ENCODE measurements at places on chromosomes 6 and 20.

- DNase-seq: no peak
Measured at GRCh38 chr6:43267619-43268354, 24.5 kb downstream of the TTBK1 start.

DNA sequence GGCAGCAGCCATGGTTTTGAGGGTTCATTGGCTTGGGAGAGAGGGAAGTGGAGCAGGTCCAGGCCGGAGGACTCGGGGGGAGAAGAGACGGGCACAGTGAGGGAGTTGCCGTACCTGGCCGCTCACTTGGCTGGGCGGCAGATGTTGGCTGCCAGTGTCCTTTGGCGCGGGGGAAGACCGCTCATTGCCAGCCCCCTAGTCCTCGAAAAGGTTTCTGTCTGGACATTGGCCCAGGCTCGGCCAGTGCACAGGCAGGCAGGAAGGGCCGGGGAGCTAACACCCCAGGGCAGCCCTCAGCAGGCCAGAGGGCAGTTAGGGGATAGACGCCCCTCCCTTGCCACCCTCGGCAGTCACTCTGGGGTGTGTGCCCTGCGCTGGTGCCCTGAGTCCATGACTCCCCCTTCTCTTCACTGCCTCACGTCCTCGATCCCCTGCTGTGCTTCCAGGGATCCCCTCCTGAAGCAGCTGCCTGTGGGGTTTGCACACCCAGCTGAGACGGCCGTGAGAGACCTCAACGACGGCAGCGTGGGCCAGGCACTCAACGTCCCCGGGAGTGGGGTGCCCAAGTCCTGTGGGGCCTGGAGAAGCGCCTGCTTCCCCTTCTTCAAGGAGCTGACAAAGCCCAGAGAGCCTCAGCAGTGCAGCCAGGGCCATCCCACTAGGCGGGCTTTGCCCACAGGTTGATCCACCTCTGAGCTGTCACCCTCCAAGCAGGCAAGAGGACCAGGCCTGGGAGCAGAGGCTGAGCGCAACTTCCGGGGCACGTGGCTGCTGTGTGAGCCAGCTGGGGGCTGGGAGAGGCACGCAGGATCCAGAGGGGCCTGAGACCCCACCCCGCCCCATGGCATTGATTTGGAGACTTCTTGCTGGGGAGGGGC lies 20.4 kb downstream of the RBM38 start:
- no peak for DNase-seq

DNA sequence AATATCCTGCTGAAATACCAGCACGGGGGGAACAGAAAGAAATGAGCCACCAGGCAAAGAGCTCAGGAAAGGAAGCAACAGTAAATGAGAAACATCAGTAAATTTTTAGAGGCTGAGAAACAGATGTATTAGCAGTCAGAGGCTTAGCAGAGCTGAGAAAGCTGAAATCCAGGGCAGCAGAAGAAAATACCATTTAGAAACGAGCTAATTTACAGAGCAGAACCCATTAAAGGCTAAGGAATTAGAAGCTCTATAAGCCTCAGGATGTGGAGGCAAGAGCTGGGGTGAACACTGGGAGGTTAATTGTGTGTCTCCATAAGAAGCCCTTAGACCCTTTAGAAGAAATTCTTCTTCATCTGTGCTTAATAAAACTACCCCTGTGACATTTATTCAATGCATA lies 178.6 kb upstream of the RGS17 start:
- DNase-seq: no peak

DNA sequence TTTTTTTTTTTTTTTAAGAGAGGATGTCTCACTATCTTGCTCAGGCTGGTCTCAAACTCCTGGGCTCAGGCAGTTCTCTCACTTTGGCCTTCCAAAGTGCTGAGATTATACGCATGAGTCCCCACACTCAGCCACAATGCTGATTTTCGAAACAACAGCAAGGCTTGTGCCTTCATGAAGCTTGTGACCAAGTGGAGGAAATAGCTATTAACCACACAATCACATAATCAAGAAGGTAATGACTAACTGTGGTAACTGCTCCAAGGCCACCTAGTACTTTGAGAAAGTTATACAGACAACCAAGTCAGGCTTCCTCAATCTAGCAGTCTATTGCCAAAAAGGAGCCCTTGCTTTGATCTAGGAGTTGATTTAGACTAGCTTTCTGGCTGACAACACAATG lies 46.3 kb downstream of the SOD2 start:
- DNase-seq: no peak

- DNase-seq: no peak
Measured at GRCh38 chr6:106975738-106976064, 1.2 kb upstream of the CD24 start.

GRCh38 chr6:77401231-77401630 lies 62.1 kb downstream of the HTR1B start:
- DNase-seq: no peak

DNA sequence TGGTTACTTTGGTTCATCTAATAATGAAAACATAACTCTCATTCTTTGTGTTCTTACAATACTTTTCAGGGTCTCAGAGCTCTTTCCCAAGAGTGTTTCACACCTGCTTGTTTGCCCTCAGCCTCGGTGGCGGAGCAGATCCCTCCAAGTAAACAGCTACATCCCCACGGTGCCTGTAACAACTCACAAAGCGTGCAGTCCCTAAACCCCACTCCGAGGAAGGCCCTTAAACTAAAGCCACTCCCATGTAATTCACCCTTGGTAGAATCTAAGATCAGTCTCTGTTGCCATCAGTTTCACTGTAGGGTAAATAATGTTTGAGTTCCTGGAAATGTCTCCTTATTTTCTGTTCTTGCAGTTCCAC lies 101.1 kb downstream of the TFAP2A start:
- DNase-seq: no peak

DNA sequence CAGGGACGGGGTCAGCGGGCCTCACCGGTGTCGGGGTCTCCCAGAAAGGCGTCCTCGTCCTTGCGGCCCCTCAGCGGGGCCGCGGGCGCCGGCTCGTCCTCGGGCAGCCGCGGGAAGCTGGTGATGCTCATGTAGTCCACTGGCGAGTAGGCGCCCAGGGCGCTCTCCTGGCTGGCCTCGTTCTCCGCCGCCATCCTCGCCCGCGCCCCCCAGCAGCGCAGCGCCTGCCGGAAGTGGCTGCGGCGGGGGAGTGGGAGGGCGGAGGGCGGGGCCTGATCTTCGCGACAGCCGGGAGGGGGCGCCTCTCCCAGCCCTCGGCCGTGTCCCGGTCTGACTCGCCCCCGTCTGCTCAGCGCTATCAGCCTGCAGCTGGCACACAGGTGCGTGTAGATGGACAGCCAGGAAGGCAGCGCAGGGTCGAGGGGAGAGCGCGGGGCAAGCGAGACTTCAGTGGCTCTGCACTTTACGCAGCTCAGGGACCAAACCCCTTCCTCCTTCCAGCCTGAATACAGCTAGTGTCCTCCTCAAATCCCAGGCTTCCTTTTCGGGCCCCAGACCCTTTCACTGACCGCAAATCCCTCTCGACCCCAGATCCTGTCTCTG lies at the start of gene GGT7:
GGT7 (minus strand) TSS at position 235 of the 603 bp plus-strand sequence; CDS start at position 194, 41 bp downstream.
- peak; percentile 88 for DNase-seq

DNA sequence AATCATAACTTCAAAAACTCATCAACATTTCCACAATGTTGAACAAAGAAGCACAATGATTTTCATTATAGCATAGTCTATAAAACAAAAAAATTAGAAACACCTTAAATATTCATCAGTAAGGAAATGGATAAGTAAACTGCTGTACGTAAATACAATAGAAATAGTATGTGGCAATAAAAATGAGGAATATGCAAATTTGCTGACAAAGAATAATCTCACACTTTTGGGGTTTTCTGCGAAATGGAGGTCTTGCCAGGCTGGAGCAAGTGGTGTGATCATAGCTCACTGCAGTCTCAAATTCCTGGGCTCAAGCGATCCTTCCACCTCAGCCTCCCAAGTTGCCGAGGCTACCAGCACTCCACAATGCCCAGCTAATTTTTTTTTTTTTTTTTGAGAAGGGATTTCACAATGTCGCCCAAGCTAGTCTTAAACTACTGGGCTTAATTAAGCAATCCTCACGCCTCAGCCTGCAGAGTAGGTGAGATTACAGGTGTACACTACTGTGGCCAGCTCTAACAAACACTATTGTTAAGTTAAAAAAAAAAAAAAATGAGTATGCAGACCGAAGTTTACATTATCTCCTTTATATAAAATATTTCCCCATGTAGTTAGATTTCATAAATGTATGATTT lies 58.8 kb upstream of the SMIM28 start:
- no peak for DNase-seq

GRCh38 chr6:11025921-11026635 lies 18.0 kb downstream of the ELOVL2 start:
- no peak for DNase-seq

DNA sequence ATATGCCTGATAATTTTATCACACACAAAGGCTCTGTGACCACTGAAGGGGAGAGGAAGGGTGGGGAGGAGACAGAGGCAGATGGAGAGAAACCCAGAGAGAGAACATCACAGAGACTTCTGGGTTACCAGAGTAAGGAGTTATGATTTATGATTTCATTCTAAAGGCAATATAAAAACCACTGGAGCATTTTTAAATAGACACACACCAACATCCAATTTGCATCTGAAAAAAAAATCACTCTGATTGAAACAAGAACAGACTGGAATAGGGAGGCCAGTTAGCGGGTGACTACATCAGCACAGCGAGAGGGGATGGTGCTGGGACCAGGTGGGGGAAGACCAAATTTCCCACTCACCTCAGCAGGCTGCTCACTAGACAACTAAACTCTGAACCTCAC lies 104.8 kb downstream of the AGPAT4 start:
- no peak for DNase-seq

DNA sequence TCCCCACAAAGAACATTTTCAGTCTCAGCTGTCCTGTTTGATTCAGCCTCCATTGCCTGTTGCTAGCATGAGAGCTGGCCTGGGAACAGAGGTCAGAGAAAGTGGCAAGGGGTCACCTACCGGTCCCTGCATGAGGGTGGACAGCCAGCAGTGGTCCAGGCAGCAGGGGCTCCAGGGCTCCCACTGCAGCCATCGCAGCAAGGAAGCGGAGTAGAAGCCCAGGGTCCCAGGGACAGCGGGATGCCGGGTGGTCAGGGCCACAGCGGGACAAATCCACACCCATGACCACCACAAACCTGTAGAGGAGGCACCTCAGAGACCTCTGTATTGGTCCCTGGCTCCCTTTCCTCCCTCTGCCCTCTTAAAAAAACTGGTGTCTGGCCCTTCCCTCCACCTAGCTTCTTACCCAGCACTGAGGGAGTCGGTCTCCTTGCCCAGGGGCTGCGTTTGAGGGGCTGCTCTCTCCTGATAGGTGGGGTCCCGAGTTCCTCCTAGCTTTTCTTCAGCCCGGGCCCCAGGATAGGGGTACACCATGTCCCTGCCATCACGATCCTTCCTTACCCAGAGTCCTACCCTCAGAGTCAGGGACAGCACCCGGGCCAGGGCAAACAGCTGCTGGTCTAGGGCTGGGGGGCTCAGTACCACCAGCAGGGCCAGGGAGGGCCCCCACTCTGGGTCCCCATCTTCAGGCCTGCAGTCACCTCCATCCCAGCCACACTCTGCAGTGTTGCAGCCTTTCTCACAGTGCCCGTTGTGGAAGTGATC lies 8.4 kb upstream of the GPSM3 start:
- DNase-seq: no peak

DNA sequence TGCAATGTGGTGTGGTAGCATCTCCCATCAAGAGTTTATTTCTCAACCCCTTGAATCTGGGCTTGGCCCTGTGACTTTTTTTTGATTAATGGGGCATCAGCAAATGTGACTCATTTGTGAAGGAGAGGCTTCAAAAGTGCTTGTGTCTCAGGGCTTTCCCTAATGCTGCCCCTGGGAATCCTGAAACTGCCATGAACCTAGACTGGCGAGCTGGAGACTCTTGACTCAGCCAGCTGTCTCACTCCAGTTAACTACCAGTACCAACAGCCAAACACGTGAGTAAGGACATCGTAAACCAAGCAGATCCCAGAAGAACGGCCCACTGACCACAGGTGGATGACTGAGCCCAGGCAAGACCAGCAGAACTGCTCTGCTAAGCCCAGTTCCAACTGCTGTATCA lies 72.8 kb upstream of the ADTRP start:
- DNase-seq: no peak

DNA sequence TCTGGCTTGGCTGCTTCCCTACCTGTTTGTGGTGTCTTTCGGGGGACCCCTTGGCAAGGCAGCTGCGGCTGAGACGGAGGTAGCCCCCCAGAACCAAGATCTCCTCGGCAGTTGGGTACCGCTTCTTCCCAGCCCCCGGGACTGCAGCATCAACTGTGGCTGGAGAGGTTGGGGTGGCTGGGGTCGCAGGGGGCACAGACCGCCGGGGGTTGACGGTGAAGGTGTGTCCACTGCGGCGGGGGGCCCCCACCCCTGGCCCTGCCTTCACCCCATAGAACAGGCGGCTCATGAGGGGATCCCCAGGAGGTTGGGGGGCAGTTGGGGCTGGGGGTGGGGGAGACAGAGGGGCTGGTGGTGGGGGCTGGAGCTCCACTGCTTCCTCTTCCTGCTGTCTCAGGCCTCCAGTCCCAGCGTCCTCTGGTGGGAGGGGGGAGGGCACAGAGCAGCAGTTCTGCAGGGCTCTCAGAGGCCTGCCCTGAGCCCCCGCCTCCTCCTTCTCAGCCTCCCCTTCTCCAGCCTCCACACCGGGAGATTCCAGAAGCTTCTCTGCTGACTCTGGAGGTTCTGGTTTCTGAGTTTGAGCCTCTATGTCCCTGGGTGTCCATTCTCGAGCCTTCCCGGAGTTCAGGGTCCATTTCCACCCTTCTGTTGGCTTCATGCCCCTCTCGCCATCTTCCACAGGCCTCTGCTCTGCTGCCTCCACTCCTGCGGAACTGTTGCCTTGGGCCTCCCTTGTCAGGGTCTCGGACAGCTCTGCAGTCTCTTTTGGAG lies 1.9 kb downstream of the PPP1R18 start:
- no peak for DNase-seq

DNA sequence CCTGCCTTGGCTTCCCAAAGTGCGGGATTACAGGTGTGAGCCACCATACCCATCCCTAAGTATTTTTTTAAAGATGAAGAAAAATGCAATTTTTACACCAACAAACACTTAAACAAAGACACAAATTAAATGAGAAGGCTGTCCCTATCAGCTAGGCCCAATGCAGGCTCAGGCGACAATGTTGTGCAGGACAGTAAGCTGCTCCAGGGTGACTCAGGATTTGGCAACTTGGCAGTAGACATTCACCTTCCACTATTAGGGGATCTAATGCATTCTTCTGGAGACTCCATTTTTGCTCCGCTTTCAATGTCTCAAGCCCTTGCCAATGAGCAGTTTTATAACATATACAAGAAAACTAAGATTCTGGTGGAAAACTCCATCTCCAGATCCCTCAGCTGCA lies 19.7 kb downstream of the NDRG3 start:
- no peak for DNase-seq

DNA sequence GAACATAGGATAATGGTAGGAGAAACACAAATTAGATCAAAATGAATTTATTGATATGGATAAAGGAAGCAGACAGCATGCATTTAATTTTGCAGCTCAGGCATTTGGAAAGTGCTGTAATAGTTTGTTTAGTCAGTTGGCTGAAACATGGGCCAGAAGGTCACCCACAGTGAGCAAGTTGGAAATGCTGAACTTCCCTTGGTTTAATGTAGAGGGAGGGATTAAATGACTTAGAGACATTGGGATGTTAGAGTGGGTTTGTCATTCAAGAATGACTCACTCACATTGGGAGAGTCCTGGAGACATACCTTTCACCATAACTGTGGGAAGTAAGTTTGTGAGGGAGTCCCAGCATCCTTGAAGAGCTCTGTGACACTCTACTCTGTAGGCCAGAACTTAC lies 231.5 kb upstream of the PLCB4 start:
- no peak for DNase-seq
